Thoracic aorta (tissue), 2 donors: ENCODE measurements at places on chromosomes 5 and 9. TPM values are rescaled to one million over a fixed set of nuclear protein-coding genes. Genes with fewer than 3 reads are reported as not detected.
A peak's percentile ranks its signal among the peaks of the same experiment; 100 is the strongest.

GRCh38 chr9:130522233-130522808, 57.1 kb upstream of the FUBP3 start:
- H3K36me3 ChIP-seq, result no peaks in the 10 kb centered on the region
- no peaks in the 10 kb centered on the region for H3K4me1 ChIP-seq

GRCh38 chr5:15007646-15008045, 136.1 kb upstream of the ANKH start:
- H3K27ac ChIP-seq, result peak overlapping the region; percentile 95
- H3K4me3 ChIP-seq, result peak overlapping the region; percentile 47
- no peaks in the 10 kb centered on the region for H3K36me3 ChIP-seq

DNA sequence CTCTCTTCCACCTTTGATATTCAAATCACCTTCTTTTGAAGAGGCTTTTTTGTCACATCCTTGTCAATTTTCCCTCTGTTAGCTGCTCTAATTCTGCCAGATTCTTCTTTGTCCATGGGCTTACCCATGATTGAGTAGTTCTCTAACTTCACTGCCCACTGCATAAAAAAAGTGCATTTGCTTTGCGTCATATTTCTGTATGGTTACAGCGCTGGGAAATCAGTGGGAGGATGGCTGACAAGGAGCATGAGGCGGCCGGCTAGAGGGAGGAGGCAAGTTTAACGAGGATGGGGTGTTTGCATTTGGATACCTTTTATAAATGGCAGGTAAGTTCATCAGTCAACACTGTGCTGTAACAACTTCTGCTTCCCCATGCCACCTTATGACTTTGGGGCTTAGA, 116.5 kb upstream of the LHFPL2 start:
- H3K27ac ChIP-seq, result no peak overlapping the region
- H3K36me3 ChIP-seq, result no peaks in the 10 kb centered on the region
- no peak overlapping the region for H3K4me3 ChIP-seq
- no peaks in the 10 kb centered on the region for H3K27me3 ChIP-seq

DNA sequence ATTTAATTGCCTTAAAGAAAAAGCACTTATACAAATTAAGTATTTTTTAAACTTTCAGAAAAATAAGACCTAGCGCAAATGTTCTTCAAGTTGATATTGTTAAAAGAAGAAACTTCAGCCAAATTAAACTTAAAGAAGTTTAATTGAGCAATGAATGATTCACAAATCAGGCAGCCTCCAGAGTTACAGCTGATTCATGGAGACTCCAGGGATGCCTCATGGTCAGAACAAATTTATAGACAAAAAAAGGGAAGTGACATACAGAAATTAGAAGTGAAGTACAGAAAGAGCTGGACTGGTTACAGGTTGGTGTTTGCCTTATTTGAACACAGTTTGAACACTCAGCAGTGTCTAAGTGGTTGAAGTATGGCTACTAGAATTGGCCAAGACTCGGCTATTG, 60.3 kb downstream of the CDKN2A start:
- H3K4me3 ChIP-seq, result no peak overlapping the region
- no peak overlapping the region for H3K27ac ChIP-seq
- H3K27me3 ChIP-seq, result no peaks in the 10 kb centered on the region
- DNase-seq, result no peak
- no peaks in the 10 kb centered on the region for H3K4me1 ChIP-seq
- no peaks in the 10 kb centered on the region for H3K36me3 ChIP-seq

DNA sequence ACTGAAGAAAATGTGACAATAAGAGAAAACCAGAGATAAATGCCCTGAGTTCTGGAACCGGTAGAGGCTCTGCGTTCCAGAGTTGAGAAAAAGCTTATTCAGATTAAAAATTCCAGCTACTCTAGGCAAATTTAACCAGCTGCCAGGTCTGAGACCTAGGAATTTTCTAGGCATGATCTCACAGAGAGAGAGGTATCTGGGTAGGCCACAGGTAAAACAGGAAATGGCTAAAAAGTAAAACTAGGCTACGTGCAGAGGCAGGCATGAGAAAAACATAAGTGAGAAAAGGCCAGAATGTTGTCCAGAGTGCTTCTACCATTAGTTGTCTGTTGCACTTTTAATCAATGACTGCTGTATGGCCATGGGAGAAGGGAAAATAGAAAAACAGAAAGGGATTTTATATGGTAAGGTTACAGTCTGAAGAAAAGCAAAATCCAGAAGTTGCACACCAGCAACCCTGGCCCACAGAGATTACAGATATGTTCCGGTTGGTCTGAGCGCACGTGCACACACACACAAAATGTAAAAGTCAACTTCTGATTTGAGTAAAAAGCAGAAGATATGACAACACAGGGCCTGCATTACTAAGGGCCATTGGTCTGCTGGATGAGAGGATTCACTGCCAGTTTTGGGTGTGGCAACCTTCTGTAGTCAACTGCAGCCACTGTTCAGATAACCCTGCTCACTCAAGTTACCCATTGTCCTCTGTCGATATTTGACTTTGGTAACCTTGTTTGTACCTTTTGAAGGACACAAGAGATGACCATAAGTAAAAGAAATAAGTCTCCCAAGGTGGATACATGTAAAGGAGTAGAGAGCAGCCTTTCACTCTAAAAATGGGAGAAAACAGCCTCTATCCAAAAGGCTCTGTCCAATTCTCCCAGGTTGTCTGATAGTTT, 266.0 kb downstream of the DTWD2 start:
- H3K27ac ChIP-seq, result no peak overlapping the region
- DNase-seq, result no peak
- no peak overlapping the region for H3K4me3 ChIP-seq
- no peaks in the 10 kb centered on the region for H3K36me3 ChIP-seq
- no peaks in the 10 kb centered on the region for H3K4me1 ChIP-seq

DNA sequence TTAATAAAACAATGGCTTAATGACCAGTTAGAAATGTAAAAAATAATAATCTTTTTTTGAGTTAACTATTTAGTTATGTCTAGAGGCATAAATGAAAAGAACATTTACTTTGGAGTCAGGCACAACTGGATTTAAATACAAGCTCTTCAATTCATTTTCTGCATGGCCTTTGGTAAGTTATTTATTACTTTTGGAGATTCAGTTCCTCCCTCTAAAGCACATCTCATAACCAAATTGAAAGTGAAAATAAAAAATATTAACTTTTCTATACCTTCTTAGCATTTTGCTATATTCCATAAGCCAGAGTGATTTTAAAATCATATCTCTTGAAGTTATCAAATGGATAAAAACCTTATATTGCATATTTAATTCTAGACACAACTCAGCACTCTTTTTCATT, 434.9 kb upstream of the SMARCA2 start:
- H3K27ac ChIP-seq, result no peak overlapping the region
- H3K36me3 ChIP-seq, result no peaks in the 10 kb centered on the region
- H3K27me3 ChIP-seq, result no peaks in the 10 kb centered on the region
- H3K4me3 ChIP-seq, result no peak overlapping the region

DNA sequence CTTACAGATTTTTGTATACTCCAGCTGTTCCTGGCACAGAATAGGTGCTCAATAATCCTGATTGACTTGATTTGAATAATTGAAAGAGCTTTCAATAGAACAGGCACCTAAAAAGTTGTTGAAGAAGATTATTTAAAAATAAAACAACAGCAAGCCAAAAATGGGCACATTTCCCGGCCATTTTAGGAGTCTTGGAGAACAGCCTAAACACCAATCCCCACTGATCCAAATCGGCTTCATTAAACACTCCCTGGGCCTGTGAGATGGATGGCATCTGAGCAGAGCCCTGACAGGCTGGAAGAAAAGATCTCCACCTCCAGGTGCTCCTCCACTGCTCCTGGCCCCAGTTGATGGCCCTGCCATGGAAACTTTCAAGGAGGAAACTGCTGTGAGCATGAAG, 213.3 kb downstream of the MAN2A1 start:
- H3K27me3 ChIP-seq, result no peaks in the 10 kb centered on the region
- no peak overlapping the region for H3K4me3 ChIP-seq
- no peaks in the 10 kb centered on the region for H3K36me3 ChIP-seq
- no peak overlapping the region for H3K27ac ChIP-seq
- peaks cover 3% of the 10 kb centered on the region for H3K4me1 ChIP-seq

GRCh38 chr5:56871777-56872176, 37.6 kb upstream of the SETD9 start:
- DNase-seq, result no peak
- H3K27ac ChIP-seq, result no peak overlapping the region
- no peaks in the 10 kb centered on the region for H3K27me3 ChIP-seq
- H3K4me1 ChIP-seq, result no peaks in the 10 kb centered on the region

- no peak for DNase-seq
- no peaks in the 10 kb centered on the region for H3K27me3 ChIP-seq
- H3K27ac ChIP-seq, result no peak overlapping the region
- no peaks in the 10 kb centered on the region for H3K36me3 ChIP-seq
- H3K4me3 ChIP-seq, result peak overlapping the region; percentile 99
- H3K4me1 ChIP-seq, result no peaks in the 10 kb centered on the region
Measured at GRCh38 chr5:181186986-181187499, 18.0 kb downstream of the TRIM7 start.

DNA sequence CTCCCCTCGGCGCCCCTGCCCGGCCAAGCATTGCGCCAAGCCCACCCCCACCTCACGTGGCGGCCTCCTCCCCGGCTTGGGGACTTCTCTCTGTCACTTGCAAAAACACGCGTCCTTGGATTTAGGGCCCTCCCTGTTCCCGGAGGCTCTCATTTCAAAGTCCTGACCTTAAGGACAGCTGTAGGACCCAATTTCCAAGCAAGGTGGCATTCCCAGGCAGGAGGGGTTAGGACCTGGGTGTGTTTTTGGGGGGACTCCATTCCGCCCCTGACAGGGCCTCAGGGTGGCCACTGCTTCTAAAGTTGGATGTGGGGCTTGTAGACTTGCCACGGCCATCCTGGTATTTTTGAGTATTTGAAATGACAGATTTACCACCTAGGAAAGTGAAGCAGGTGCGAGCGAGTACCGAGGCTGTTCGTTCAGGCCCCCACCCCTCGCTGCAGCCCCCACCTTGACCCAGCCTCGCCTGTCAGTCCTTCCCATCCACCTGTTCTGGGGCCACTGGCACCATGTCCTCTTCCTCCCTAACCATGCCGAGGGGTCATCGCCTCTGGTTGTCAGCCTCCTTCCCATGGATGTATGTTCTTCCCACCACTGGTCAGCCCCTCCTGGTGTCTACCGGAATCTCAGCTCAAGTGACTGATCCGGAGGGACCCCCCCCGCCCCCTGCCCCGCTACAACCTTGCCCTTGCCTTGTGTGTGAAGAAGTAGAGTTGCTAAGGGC, 52.4 kb downstream of the MRPL36 start:
- H3K4me1 ChIP-seq, result no peaks in the 10 kb centered on the region
- no peaks in the 10 kb centered on the region for H3K36me3 ChIP-seq
- no peak overlapping the region for H3K27ac ChIP-seq
- no peak overlapping the region for H3K4me3 ChIP-seq
- H3K27me3 ChIP-seq, result no peaks in the 10 kb centered on the region

DNA sequence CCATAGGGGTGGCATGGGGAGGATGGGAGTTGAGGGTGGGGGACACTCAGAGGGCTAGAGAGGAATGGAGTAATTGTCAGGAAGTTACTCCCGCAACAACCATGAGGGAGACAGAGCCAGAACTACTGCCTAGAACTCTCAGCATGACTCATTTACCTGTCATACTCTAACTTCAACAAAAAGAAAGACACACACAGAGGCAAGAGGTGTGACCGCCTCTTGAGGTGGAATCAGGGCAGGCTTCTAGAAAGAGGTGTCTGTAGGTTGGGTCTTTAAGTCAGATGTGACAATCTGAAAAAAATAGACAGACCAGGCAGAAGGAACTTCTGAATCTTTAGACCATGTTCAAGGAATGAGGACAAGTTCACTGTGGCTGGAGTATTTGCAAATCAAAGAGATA, 73.4 kb downstream of the GABBR2 start:
- no peaks in the 10 kb centered on the region for H3K27me3 ChIP-seq
- H3K27ac ChIP-seq, result no peak overlapping the region
- DNase-seq, result no peak
- H3K36me3 ChIP-seq, result no peaks in the 10 kb centered on the region

- H3K27me3 ChIP-seq, result no peaks in the 10 kb centered on the region
- peaks cover 31% of the 10 kb centered on the region for H3K4me1 ChIP-seq
- no peaks in the 10 kb centered on the region for H3K36me3 ChIP-seq
Measured at GRCh38 chr5:55582256-55582655, 47.5 kb upstream of the PLPP1 start.

DNA sequence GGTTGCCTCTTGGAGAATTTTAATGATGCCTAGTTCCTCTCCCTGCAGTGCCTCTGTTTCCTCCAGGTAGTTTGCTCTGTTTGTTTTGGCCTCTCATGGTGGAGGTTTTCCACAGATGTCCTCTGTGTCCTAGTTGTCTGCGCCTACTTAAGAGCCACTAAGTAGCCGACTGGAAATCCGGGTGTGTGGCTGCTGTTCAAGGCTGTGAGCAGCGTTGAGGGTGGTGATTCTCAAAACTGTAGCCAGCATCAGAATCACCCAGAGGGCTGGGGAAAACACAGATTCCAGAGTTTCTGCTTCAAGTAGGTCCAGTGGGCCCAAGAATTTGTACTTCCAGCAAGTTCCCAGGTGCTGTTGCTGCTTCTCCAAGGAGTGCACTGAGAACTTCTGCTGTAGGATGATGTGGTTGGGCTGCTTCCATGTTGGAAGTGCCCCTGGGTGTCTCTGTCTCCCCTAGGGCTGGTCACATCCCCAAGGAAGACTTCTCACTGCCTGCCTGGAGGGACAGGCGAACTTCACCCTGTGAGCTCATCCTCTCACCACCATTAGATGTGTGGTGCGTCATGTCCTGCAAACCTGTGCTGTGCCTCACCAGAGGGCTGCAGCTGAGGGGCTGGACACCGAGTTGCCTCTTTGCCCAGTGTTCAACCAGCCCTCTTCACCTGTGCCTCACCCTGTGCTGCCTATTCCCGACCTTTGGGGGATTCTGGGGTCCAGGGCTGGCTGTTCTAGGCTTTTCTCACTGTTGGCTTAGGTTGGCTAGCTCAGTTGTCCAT, 34.8 kb downstream of the SECISBP2 start:
- peaks cover 83% of the 10 kb centered on the region for H3K36me3 ChIP-seq
- no peak overlapping the region for H3K27ac ChIP-seq
- H3K27me3 ChIP-seq, result no peaks in the 10 kb centered on the region
- no peak overlapping the region for H3K4me3 ChIP-seq
- no peaks in the 10 kb centered on the region for H3K4me1 ChIP-seq

- no peaks in the 10 kb centered on the region for H3K27me3 ChIP-seq
- DNase-seq, result no peak
- no peak overlapping the region for H3K4me3 ChIP-seq
- H3K27ac ChIP-seq, result no peak overlapping the region
Measured at GRCh38 chr5:59562756-59563389, 330.7 kb downstream of the PDE4D start.

- no peaks in the 10 kb centered on the region for H3K27me3 ChIP-seq
- DNase-seq, result no peak
- no peak overlapping the region for H3K4me3 ChIP-seq
Measured at GRCh38 chr5:93161661-93162654, 419.1 kb downstream of the NR2F1-AS1 start.

F2RL2 gene
- total RNA-seq, result 13.7 TPM

AHRR gene
- total RNA-seq, result 0.85 TPM

HDAC3 gene
- 53.5 TPM for total RNA-seq

PAEP gene
- total RNA-seq, result not detected

ANKRD18B gene
- total RNA-seq, result not detected

CCDC69 gene
- 39.1 TPM for total RNA-seq
